ENCODE measurements at places on chromosomes 7 and 10.

GRCh38 chr10:30732671-30733070, 103.1 kb upstream of the LYZL2 start:
- no peak for DNase-seq

GRCh38 chr10:35409094-35409582, 72.8 kb downstream of the CCNY start:
- no peak for DNase-seq

DNA sequence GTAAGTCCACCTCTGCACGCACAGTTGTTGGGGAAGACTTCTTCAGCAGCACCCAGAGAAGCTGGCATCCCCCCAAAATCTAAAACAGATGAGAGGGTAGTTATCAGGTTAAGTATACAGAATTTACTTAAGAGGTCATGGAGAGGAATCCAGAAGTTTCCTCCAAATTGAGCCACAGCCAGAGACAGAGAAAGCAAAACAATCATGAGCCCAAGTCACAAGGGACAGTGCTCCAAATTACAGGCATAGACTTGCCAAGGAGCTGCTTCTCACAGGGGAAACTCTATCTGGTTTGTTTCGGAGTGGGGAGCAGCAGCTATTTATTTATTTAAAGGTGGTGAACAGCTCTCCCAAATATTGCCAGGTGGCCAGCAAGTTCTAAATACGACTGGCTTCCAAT, 308.4 kb downstream of the SKIDA1 start:
- no peak for DNase-seq

GRCh38 chr10:8079126-8079525, 24.6 kb downstream of the GATA3 start:
- no peak for DNase-seq

DNA sequence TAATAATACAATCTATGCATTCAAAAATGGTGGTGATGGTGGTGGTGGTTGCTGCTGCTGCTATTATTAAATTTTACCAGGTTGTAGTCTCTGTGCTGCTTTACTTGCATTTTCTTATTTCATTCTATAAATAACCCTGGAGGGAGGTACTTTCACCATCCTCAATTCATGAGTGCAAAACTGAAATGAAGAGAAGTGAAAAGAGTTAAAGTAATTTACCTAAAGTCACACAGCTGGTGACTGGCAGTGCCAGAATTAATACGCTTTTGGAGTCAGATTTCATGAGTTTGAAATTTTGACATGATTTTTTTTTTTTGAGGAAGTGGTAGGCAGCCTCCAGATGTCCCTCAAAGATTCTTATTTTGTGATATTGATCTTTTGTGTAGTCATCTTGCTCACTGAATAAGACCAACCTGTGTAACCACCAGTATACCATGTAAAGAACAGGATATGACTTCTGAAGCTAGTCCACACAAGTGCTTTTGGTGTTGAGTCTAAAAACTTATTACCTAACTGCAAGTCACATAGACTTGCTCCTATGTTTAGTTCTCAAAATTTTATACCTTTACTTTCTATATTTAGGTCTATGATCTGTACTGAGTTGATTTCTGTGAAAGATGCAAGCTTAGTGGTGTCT, 218.8 kb downstream of the ZWINT start:
- DNase-seq = no peak
